Muscle of back (tissue), 13 donors: ENCODE measurements at places on chromosomes 7 and 10.

DNA sequence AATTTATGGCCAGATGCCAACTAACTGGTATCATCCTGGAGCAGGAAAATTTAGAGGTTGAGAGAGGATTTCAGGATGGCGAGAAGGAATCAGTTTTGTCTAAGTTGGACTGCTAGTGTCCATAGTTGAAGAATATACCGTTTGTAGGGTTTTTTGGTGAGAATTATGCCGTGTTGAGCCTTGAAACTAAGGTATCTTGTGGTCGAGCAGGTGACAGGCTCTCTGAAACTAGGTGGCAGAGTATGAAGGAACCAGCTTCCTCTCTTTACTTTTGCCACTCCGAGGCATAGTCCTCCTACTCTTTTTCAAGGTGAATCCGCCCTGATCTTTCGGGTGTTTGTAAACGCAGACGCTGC is 9.7 kb downstream of the MDFIC start:
- DNase-seq: no peak

- DNase-seq: no peak
Observed at GRCh38 chr7:138951953-138952352, 29.2 kb downstream of the KIAA1549 start.

- DNase-seq: no peak
Observed at GRCh38 chr7:139703487-139704307, 74.1 kb downstream of the HIPK2 start.

DNA sequence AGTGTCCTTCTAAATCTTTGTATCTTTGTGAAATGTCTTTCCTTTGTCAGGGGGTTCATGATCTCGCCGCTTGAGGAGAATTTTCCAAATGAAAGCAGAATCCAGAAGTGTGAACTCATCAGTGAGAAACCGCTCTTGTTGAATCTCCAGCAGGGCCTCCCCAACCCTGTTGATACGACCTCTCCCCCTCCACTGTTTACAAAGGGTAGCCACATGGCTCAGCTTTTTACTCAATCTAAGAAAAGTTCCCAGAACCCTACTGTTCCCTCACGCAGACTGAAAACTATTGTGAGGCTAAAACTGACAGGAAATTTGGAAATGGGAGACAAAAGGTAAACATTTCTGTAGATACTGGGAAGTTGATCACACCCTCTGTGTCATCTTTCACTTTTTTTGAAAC is 73.9 kb downstream of the SEMA3C start:
- no peak for DNase-seq

GRCh38 chr7:611281-611810 is 91.7 kb upstream of the PDGFA start:
- DNase-seq: no peak

DNA sequence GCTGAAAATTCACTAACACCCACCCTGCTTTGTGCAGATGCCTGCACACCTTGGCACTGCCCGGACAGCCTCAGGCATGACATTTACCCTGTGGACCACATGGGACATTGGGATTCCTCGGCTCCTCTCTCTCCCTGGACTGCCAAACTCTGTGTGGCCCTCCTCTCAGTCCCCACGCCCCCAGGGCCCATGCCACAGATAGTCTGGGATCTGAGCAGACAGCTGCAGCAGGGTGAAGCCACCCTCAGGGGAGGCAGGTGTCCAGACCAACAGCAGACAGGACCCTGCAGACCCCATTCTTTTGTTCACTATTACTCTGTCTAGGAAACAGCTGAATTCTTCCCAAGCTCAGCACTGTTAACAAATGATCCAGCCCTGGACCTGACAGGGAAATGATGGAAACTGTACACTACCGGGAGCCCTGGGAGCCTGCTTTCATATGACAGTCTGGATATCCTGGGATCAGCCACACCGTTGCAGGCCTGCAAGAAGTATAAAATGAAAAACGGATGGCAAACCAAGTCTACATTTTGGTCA is 83.4 kb downstream of the VOPP1 start:
- no peak for DNase-seq

GRCh38 chr10:104349623-104350126 is 4.0 kb upstream of the CFAP58 start:
- peak; percentile 52 for DNase-seq

DNA sequence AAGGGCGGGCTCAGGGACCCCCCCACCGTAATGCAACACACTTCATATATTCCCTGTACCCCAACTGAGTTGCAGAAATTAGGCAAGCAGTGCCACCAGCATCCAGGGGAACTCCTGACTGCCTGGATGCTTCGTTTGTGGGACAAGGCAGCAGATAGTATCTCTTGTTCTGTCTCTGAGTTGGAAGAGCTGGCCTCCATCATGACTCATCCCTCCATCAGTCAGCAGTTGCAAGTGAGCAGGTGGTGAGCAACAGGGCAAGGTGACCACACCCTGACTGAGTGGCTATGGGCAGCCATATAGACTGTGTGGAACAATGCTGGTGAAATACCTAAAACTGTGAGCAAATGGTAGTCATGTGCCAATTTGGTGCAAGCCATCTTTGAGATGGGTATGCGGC is 22.8 kb upstream of the ADAMTS14 start:
- peak; percentile 44 for DNase-seq

GRCh38 chr10:26574783-26575182 is 122.7 kb upstream of the PDSS1 start:
- no peak for DNase-seq

GRCh38 chr10:94439275-94439861 is 37.0 kb downstream of the TBC1D12 start:
- DNase-seq: no peak

GRCh38 chr7:22885797-22886261 is 63.2 kb upstream of the TOMM7 start:
- no peak for DNase-seq

DNA sequence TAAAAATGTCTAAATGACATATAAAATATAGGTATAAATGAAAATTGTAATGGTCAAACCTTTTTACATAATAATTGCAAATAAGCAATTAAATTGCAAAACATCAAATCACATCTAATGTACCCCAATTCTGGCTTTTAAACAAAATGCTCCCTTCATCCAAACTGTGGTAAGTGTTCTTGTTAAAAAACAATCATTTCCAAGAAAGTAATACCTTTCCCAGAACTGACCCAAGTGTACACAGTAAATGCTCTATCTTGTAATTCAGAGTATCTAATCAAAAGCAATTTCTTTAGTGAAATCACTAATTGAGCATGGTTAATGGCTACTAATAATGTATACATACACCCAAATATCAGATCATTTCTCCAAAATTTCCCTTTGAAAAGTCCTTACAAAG is 28.0 kb downstream of the ITGB1 start:
- no peak for DNase-seq

DNA sequence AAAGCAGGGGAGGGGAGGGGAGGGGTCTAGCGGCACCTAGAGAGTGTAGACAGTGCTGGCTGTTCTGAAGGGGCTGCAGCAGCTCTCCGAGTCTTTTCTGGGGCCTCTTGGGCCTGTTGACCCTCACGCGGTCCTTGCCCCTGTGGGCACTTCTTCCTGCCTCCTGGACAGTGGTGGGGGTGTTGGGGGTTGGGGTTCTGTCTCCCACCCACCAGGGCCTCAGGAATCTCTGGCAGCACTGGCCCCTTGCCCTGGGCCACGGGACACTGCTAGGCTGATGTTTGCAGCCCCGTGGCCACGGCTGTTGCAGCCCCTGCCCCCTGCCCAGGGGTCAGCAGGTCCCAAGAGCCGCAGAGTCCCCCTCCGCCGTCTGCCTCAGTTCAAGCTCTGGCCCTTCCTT is 68.9 kb upstream of the INPP5A start:
- DNase-seq: no peak

DNA sequence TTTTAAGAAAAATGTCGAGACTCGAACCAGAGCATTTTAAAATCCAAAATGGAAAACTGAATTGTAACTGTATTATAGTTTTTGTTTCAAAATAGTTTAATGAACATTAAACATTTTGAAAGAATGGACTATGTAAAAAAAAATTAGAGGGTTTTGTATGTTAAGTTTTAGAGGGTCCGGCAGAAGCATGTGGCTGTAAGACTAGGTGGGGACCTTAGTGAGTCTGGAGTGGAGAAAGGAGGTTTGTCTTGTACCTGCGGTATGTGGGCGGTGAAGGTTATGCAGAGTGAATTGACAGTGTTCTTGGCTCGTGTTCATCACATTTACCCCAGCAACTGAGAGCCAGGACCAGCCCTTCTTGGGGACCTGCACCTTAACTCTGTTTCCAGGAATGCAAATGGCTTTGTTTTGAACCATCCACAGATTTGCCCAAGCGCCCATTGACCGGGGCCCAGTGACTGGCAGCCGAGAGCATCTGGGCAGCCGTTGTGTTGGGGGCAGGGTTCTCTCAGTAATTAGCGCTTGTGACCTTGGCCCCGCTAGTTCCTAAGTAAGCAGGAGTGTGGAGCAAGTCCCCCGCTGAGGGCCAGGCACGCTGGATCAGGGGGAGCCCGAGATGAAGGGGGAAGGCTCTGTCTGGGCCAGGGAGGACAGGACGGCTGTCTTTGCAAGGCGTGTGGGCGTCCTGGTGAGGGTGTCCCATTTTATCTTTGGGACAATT is 1.4 kb upstream of the KLF6 start:
- DNase-seq: no peak

- no peak for DNase-seq
Observed at GRCh38 chr7:66576646-66577045, 52.0 kb upstream of the KCTD7 start.

- DNase-seq: no peak
Observed at GRCh38 chr10:21919906-21920305, 83.6 kb downstream of the DNAJC1 start.
